T-cell (primary cell): ENCODE measurements at places on chromosomes 3 and 15.
A peak's percentile ranks its signal among the peaks of the same experiment; 100 is the strongest.

- no peak for DNase-seq
These were observed 3.3 kb downstream of the RNF13 start for GRCh38 chr3:149816311-149816710.

- no peak for DNase-seq
These were observed 31.8 kb upstream of the HHATL start for GRCh38 chr3:42734263-42734860.

GRCh38 chr3:161737171-161737570 lies 240.6 kb downstream of the OTOL1 start:
- DNase-seq: no peak

- no peak for DNase-seq
These were observed 12.6 kb upstream of the LCTL start for GRCh38 chr15:66578286-66578875.

DNA sequence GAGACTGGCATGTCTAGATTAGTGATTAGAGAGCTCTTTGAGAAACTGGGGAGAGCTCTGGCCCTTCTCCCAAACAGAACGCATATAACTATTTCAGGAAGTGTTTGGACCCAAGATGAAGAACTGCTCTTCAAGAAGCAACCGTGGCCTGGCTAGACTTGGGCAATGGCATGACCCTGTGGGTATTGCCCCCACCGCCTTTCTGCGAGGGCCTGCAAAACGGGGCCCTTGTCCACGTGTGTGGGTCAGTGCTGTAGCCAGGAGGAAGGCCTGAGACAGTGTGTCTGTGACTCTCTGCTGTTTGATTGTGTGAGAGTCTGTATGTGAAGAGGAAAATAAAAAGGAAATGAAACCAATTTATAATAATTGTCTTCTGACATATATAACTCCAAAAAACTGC lies 42.5 kb downstream of the EEFSEC start:
- no peak for DNase-seq

- no peak for DNase-seq
These were observed 132.2 kb upstream of the NR2E3 start for GRCh38 chr15:71678191-71678590.

GRCh38 chr3:184479426-184480126 lies 82.0 kb upstream of the EPHB3 start:
- DNase-seq: no peak

- no peak for DNase-seq
These were observed 102.4 kb downstream of the LRIG1 start for GRCh38 chr3:66398228-66399025.

GRCh38 chr15:39553947-39554693 lies 26.8 kb upstream of the THBS1 start:
- no peak for DNase-seq

- DNase-seq: no peak
These were observed 23.2 kb downstream of the ERICH6 start for GRCh38 chr3:150680562-150680961.

DNA sequence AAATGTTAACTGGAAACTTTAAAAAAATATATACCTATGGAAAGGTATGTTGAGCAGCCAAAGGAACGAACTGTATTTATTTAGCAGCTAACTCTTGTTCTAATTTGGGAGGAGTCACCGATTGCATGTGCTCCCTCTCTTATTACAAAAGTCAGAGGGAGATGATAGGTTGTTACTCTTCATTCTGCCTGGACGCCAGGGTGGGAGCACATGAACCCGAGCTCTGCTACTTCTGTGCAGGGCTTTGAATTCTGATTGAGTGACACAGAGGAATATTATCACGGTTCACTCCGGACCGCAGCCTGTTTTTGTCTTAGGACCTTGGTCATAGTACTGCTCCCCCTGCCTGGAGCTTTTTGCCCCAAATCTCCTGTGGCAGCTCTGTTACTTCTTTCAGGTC lies 36.9 kb upstream of the LRIG1 start:
- no peak for DNase-seq

DNA sequence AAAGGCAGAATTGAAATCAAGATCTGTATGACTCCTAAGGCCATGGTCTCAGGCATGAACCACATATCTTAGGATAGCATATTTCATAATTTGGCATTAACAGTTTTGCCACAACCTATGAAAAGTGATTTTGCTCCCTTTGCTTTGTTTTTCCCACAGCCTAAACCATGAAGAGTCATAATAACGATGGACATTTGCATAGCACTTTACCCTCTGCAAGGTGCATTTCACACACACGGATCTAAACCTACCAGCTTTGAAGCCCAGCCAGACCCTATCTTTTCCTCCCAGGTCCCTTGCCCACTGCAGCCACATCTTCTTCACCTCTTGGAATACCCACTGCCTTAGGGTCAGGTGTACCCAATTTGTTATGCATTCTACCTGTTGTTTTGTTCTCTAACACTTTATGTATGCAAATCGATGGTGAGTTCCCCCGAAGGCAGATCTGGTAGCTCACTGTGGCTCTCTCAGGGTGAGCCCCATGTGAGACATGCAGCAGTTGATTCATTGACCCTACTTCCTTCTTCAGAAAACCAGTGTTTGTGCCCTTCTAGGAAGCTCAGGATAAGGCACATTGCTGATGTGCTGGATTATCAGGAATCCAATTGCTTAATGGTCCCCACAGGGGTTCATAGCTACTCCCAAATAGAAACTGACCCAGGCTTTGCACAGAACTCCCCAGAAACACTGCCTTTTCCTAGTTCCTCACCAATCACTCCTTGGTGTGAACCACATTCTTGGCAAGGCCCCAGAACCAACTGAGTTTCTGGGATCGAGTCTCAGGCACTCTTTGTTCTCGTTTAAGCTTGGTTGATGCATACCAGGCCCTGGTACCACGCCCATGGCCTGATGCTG lies 8.7 kb downstream of the ARHGAP31 start:
- no peak for DNase-seq

DNA sequence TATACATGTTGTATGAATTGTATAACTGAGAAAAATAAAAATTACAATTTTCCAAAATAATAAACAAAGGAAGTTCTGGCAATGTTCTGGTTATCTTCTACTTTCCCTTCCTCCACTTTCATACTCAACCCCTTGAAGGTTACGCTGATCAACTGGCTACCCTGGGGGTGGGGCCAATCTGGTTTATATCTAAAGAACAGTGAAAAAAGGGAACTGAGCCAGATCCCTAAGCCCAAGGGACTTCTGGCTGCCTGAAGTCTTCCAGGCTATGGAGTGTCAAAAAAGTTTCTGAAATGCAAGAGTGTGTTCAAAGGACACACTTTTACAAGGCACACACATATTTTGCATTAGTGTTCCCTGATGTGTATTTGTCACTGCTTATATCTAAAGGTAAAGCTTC lies 591.9 kb downstream of the ROBO1 start:
- no peak for DNase-seq

DNA sequence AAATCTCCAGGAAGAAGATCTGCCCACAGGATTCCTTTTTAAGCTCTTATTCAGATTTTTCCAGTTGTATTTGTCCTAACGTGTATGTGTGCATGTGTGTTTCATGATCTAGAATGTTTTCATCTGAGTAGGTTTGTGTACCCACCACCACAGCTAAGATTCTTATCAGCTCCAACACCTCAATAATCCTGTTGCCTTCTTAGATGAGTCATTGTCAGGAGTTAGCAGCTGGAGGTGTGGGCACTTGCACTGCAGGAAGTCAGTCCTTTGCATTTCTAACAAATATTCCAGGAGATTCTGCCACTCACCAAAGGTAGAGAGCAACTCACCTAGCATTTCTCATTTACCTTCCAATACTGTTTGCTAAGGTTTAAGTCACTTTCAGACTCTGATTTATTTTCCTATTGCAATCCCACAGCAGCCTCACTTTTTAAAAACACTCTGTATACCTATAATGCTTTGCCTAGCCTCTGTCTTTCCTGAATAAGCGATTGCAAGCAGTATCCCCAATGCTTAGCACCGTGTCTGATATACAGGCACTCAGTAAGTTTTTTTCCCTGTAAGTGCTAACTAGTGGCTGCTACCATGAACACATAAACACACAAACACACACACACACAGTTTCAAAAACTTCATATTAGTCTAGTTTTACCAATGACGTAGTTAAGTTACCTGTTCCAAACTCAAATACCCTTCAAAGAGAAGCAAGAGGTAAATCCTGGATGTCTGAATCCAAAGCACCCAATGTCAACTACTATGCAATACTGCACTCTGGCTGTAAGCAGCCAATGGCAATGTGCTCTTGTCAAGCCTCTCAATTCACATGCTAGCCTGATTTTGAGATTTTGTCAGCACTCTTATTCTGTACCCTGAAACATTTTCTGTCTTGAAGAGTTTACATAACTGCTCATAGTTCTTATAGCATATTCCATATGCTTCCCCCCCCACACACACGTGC lies 713.5 kb upstream of the LMCD1 start:
- no peak for DNase-seq

GRCh38 chr15:72319360-72319984 lies 485 bp downstream of the CELF6 start:
- DNase-seq: peak; percentile 31

- DNase-seq: no peak
These were observed 21.1 kb downstream of the NRROS start for GRCh38 chr3:196660381-196661166.

DNA sequence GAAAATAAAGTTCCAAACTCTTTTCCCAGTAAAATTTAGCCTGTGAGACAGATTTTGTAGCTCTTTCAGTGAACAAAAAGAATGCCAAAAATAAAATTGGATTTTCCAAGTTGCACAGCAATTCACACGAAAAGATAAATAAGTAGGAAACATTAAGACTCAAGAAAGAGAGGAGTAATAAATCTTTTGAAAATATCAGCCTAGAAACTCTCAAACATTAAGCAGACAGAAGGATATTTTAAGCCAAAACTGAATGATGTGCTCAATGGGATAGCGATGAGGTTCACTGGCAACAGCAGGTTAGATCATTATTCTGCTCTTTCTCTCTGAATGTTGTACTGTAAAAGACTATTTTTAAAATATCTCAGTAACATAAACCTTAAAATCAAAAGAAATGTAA lies 115.0 kb downstream of the STAG1 start:
- no peak for DNase-seq

GRCh38 chr3:126451511-126451910 lies 24.2 kb downstream of the ZXDC start:
- DNase-seq: no peak

DNA sequence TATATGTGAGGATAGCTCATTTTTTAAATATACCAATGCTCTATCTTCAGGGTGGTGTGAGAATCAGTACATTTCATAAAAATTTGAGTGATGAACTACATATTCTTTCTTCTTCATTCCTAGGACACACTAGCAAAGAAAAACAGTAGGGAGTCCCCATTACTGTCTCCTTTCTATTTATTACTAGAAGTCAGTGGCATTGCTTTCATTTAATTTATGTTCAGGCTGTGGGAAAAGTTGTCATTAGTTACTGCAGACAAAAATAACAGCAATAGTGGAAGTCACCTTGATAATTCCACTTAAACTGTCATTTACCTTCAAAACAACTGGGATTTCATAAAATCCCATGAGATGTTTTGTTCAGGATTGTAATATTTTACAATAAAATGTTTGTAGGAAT lies 446.4 kb downstream of the GBE1 start:
- DNase-seq: no peak
